ENCODE measurements at places on chromosomes 5 and 9.

- DNase-seq, result peak; percentile 43
Measured at GRCh38 chr9:97889941-97890887, 32.1 kb downstream of the TRMO start.

DNA sequence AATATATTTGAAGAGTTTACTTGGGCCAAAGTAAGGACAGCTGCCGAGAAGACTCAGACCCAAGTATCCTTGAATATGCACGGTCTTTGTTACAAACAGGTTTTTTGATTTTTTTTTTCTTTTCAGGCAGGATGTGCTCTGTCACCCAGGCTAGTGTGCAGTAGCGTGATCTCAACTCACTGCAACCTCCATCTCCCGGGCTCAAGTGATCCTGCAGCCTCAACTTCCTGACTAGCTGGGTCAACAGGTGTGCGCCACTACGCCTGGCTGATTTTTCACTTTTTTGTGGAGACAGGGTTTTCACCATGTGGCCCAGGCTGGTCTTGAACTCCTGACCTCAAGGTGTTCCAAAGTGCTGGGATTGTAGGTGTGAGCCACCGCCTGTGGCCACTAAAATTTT, 27.4 kb downstream of the JMY start:
- no peak for DNase-seq

GRCh38 chr5:126354012-126354857, 69.0 kb upstream of the GRAMD2B start:
- DNase-seq, result peak; percentile 54

- no peak for DNase-seq
Measured at GRCh38 chr5:60517850-60518249, 182.1 kb downstream of the DEPDC1B start.

DNA sequence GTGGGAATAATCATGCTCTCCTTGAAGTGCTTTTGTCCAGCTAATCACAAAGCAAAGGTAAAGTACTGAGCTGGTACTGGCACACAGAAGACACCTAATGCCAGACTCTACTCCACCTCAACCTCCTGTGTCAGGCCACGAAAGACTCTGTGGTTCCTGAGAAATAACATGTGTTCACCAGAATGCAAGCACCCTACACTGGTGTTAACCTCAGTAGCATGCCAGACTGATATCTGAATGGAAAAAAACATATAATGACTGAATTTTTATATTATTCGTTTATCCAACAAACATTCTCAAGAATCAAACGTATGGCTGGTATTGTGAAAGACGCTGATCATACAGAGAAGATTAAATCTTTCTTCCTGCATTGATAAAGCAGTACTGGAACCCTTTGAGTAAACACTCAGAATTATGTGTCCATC, 97.1 kb upstream of the IFNE start:
- DNase-seq, result no peak

DNA sequence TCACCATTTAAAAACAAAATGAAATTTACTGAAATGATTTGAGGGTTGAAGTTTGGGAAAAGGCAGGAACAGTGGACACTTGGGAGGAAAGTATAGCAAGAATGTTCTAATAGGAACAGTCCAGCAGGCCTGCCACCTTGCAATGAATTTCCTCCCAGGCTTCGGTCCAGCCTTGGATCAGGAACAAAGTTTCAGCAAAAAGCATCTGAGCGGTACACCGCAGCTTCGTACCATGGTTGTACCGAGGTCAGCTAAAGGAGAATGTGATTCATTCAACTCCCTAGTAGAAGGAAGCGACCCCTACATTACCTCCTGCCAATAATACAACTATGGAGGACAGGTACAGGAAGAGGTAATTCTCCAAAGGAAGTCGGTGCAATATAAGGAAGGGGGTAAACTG, 111.4 kb downstream of the ENC1 start:
- no peak for DNase-seq

- no peak for DNase-seq
Measured at GRCh38 chr9:108207561-108208165, 648.1 kb downstream of the ACTL7B start.

DNA sequence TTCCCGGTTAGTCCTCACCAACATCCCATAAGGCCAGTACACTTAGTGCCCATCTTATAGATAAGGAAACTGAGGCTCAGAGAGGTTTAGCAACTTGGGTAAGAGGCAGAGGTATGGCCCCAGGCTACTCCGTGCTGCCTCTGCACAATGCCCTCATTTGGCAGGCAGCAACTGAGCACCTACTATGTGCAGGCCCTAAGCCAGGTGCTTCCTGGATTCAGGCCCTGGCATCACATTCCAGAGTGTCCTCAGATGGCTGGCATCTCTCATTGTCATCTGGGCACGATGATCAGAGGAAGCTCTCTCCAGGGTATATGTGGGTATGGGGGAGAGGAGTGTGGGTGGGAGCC, 53.8 kb upstream of the PSD2 start:
- DNase-seq, result no peak

GRCh38 chr9:79616013-79616412, 44.2 kb downstream of the TLE4 start:
- DNase-seq, result no peak

GRCh38 chr5:128714551-128714950, 176.5 kb upstream of the FBN2 start:
- DNase-seq, result no peak

DNA sequence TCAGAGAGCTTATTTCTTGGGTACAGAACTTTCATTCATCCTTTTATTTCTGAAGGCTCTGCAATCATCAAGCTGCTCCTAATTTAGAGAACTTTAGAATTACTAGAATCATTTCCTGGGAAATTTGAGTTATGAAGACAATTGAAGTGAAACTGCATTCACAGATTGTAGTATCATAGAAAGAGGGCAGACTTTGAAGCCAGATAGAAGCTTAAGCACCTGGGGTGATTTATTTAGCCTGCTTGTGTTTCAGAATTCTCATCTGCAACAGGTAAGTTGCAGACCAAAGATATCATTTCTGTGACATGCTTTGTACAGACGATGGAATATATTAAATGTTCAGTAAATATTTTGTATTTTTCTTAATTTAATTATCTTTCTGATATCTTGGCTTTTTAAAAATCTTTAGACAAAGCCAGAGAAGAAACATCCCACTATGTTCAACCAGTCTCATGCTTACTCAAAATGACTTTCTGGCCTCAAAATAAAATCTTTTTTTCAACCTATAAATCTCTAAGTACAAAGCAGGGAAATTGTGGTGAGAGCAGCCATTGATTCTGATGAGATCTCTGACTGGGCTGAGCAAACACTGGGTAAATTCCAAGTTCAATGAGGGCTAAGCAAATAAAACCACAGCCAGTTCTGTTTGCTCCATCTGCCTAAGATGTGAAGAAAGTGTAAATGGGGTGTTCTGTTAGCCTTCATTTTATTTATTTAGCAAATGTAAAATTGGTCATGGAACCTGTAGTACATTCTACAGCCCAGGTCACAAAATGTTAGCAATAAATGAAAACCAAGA, 264.7 kb upstream of the CCNG1 start:
- no peak for DNase-seq

DNA sequence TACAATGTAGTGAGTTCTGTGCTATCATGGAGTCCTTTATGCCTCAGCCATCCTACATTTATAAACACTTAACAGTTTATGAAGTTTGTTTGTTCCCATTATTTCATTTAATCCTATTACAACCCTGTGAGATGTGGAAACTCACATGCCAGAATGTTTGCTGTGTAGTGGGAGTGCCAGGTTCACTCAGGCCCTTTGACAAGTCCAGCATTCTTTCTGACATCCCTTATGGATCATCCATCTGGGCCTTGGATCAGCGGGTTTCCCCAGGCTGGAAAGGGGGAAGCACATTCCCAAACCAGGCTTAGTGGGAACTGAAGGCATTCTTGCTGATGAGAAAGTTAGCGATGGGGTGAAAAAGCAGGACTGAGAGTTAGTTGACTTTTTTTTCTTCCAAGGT, 128.1 kb upstream of the OTULINL start:
- DNase-seq, result no peak

GRCh38 chr5:180324601-180324950, 28.6 kb downstream of the GFPT2 start:
- DNase-seq, result no peak

- no peak for DNase-seq
Measured at GRCh38 chr9:130128251-130128650, 44.0 kb upstream of the NCS1 start.

DNA sequence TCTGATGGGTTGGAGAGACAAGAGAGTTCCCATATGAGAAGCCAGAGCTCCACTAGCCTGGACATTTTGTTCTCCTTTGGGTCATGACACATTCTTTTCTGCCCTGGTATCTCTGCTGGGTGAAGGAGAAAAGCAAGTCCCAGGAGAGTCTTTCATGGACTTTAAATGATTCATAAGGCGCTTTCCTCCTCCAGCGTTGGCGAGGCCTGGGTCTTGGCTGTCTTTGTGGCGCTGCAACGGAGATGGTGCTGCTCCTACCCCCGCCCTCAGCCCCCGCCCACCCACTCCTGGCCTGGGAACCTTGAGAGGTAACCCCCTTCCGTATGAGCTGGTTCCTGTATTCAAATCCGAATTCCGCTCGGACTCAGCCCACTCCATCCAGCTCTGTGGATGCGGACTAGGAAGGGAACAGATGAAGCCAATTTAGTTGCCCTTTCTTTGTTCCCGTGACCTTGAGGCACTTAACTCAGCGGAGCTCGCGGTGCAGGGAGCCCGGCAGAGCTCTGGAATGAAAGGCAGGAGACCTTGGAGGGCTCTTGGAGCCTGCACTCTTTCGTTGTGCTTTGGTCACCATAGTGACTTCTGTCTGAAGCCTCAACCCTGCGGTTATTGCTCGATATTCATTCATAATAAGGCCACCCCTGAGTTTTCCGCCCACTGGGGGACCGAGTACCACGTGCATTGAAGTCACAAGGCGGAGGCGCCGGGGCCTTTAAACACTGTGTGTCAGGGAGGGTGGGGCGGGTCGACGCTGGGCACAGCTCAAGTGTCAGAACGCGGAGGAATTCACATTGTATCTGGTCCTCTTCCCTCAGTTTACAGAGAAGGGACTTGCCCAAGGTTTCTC, 14.0 kb upstream of the PWWP2A start:
- DNase-seq, result no peak

- peak; percentile 70 for DNase-seq
Measured at GRCh38 chr5:74360535-74361210, 279.9 kb downstream of the ENC1 start.

GRCh38 chr9:30744871-30745270, 1639.6 kb upstream of the ACO1 start:
- DNase-seq, result no peak

GRCh38 chr9:78783743-78784142, 486.8 kb downstream of the PSAT1 start:
- DNase-seq, result peak; percentile 9

GRCh38 chr5:160287378-160288051, 24.8 kb downstream of the CCNJL start:
- peak; percentile 94 for DNase-seq

GRCh38 chr5:142846406-142846805, 76.2 kb downstream of the ARHGAP26 start:
- DNase-seq, result peak; percentile 62

DNA sequence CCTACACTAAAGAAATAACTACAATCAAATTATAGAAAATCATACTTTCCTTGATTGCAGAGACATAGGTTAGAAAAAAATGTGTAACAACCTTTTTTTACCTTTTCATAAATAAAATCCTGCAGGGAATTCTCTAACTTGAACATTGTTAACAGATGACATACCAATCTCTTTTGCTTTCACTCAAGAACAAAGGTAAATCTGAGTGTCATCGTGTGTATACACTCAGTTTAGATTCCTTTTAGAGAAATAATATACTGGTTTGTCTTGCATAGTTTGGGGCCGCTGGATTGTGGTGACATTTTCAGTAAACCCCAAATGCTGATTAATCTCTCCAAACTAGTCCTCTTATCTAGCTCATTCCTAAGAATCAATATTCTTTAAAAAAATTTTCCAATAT, 20.8 kb upstream of the MTAP start:
- DNase-seq, result no peak

- no peak for DNase-seq
Measured at GRCh38 chr9:87827341-87827740, 55.3 kb upstream of the SPATA31E1 start.

GRCh38 chr9:131278702-131279111, 2.4 kb upstream of the FAM78A start:
- DNase-seq, result no peak

DNA sequence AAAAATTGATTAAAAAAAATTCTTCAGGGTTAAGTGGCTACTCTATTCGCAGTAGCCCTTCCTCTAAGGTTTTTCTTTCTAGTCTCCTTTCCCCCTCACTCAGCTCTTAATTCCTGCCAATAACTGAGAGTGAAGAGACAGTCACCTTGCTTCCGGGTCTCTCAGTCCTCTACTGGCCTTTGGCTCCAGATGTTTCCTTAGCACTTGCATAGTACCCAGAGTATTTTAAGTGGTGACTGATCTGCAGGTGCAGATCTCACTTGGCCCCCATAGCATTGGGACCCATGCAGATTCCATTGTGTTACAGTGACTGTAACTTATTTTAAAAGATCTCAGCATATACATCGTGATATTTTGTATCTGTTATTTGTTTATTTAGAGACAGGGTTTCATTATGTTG, 66.2 kb downstream of the GCNT1 start:
- DNase-seq, result no peak

DNA sequence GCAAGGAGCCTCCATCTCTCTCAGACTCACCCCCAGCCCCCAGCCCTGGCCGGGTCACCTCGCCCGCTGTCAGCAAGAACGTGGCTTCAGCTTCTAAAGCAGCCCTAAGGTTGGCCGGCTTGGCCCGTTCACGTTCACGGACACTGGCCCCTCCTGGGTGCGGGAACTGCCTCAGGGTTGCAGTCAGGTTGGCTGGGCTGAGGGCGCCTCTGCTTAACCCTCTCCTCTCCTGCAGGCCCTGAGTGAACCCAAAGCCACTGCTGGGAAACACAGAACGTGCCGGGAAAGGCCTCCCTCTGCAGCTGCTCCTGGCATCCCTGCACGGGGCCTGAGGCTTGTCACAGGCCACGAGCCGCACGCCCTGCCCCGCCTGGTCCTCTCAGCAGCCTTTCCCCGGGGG, 40.1 kb upstream of the UBAC1 start:
- DNase-seq, result no peak

- DNase-seq, result no peak
Measured at GRCh38 chr9:84103651-84104377, 123.2 kb downstream of the RMI1 start.

- DNase-seq, result no peak
Measured at GRCh38 chr9:84823421-84824271, 154.1 kb downstream of the NTRK2 start.

- no peak for DNase-seq
Measured at GRCh38 chr9:138049085-138049778, 171.7 kb downstream of the CACNA1B start.

DNA sequence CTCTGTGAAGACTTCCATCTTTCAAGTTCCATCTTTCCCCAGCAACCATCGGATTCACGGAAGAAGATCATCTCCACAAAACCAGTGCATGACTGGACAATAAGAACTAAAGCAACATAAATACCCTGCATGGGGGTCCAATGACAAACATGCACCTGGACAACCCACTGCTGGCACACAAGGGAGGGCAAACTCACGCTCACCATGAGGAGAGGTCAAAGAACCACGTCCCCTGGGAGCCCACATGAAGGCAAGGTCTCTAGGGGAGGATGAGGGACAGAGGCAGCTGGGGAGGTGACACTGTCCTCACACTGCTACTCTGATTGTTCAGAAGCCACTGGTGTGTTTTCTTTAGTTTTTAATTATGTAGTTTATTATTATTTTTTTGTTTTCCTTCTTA, 190.8 kb downstream of the MED10 start:
- DNase-seq, result no peak

Data from NCI-H82 (cell line).